Stimulated activated CD8-positive, alpha-beta memory T cell treated with anti-CD3 and anti-CD28 coated beads, Interleukin-4, amount 100 ng/mL, for 1 hour (primary cell): ENCODE measurements at places on chromosomes 16 and 17.
A peak's percentile ranks its signal among the peaks of the same experiment; 100 is the strongest.

- DNase-seq, result no peak
These were observed 78.3 kb downstream of the DNAH17 start for GRCh38 chr17:78498848-78499247.

DNA sequence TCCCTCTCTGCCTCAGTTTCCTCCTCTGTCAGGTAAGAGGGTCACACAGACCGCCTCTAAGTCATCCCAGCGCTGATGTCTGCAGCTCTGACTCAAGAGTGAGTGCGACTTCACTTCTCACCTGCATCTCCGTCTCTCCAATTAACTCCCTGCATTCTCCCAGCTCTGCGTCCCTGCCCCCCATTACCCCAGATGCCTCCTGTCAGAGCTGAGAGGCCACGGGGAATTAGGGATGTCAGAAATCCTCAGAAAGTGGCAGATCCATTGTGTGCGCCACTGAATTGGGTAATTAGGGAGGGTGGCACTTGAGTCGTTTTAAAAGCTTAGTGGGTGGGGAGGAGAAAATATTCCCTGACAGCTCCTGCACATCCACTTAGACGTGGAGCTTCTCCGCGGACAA is 885.4 kb upstream of the EEF2KMT start:
- no peak for DNase-seq

GRCh38 chr16:88047462-88047861 is 96.2 kb downstream of the BANP start:
- DNase-seq, result no peak

DNA sequence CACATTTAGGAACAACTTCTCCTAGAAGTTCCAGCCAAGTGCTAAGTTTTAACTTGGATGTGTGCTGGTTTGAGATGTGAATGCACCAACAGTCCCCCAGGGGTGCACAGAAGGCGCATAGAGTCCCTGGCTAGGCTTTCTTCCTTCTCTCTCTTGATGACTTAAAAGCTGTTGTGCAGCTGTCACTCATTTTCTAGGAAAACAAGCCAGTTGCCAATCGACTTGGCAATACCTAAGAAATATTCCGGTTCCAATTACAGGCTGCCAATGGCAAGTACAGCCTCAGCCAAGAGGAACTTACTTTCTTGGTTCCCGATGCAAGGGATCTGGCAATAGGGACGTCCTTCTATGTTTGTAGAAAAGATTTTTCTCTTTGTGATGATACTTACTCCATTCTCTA is 266.6 kb upstream of the EEF2KMT start:
- DNase-seq, result no peak

DNA sequence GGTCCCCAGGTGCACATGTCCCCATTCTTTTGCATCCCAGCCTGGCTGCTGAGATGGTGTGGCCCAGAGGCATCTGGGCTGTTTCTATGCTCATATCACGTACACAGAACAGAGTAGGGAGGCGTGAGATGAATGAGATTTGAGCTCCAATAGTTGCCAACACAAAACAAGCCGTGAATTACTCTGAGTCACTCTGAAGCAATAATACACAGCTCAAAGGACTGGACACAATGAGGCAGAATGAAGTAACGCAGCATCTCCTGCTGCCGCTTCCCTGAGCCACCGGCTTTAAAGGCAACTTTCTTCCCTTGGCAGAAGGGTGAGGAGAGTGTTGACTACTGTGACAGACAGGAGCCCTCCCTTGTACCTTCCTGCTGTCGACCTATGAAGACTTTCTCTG is 33.9 kb upstream of the CLEC18B start:
- no peak for DNase-seq

- DNase-seq, result no peak
These were observed 7.6 kb downstream of the AIPL1 start for GRCh38 chr17:6427279-6427781.

DNA sequence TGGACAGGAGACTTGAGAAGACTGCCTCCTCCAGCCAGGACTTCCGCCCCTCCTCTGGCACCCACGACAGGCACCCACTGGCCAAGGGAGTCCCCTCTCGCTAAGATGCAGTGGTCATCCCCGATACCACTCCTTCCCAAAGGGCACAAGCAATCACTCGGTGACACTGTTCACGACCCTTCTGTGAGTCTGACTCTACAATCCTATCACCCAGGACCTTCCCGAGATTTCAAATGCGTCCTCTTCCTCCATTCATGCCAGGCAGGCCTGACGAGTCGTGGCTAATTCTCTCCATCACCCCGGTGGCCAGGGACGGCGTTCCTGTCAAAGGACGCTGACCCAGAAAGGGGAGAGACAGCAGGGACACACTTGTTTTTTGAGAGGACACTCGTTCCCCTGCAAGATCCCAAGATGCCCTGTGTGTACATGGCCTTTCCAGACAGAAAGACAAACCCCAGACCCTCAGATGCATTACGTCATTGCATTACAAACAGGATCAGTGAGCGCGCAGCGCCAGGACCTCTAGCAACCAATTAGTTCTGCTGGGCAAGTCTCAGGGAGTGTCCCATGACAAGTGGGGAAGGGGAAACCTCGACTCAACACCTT is 12.2 kb downstream of the FBXO31 start:
- DNase-seq, result no peak

GRCh38 chr16:82002831-82003230 is 8.4 kb downstream of the SDR42E1 start:
- DNase-seq, result no peak

DNA sequence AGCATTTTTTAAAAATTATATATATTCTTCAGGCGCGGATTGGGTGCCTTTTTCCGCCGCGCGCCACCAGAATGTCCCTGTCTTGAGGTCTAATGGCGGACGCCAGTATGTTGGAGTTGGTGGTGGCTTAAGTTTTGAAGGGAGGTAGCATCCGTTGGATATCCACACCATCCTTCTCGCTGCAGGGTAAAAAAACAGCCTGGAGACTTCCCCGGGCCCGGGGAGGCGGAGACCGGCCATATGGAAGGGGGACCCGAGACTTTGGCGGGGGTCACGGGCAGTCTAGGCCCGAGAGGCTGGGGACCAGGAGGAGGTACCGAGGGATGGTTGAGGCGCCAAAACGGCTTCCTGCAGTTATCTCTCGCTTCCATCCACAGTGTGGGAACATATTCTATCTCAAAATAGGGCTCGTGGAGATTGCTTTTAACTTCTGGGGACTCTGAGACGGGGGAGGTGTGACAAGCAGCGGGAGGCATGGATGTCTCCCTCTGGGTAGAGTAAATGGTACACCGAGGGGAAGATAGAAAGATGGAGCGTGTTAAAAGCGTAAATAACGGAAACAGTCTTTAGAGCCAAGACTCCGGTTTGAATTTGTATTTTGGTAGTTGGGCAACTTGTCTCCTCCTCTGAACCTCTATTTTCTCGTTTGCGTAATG is at the start of gene SF3B3:
SF3B3 (plus strand) TSS at position 74 of the 656 bp plus-strand sequence. CDS start 2,841 bp downstream, outside the sequence.
- DNase-seq, result peak; percentile 47

DNA sequence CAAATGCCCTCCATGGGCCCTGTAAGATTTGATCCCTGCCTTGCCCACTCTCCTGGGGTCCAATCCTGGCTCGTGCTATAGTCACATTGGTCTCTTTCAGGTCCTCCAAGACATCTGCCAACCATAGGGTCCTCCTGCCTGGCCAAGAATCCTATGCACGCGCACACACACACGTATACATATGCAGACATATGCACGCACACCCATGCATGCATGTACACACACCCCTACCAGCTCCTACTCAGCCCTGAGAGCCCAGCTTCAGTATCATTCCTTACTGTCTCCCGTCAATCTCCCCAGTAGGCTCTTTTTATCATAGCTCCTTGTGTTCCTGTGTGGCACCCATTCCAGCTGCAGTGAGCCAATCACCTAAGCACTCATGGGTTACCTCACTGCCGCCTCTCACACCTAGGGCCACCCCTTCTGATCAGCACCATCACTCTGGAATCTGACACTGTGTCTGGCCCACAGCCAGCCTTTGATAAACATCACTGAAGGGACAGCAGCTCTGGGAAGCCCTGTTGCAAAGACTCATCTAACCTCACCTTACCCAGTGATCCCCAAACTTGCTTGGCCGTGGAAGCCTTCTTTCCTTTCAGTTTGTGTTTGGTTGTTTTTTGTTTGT is 7.9 kb upstream of the DNAH17 start:
- DNase-seq, result no peak
